Aorta (tissue), 5 donors: ENCODE measurements at places on chromosomes 13 and 19. TPM values are rescaled to one million over a fixed set of nuclear protein-coding genes. Genes with fewer than 3 reads are reported as not detected.
A peak's percentile ranks its signal among the peaks of the same experiment; 100 is the strongest.

DNA sequence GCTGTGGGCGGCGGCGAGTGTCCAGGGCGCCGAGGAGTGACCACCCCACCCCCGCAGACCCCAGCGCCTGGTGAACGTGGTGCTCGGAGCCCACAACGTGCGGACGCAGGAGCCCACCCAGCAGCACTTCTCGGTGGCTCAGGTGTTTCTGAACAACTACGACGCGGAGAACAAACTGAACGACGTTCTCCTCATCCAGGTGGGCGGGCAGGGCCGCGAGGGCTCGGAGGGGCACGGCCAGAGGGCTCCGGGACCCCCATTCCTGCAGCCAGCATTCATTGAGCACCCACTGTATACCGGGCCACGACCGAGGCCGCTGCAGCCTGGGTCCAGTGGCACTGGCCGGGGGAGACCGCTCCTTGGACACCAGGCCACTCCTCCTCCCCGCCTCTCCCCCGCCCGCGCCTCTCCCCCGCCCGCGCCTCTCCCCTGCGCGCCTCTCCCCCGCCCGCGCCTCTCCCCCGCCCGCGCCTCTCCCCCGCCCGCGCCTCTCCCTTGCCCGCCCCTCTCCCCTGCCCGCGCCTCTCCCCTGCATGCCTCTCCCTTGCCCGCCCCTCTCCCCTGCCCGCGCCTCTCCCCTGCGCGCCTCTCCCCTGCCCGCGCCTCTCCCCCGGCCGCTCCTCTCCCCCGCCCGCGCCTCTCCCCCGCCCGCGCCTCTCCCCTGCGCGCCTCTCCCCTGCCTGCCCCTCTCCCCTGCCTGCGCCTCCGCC lies 3.2 kb downstream of the PRTN3 start:
- DNase-seq, result no peak
- no peaks in the 10 kb centered on the region for H3K36me3 ChIP-seq
- H3K4me1 ChIP-seq, result no peaks in the 10 kb centered on the region
- no peak overlapping the region for H3K27ac ChIP-seq
- H3K27me3 ChIP-seq, result no peaks in the 10 kb centered on the region
- H3K4me3 ChIP-seq, result no peak overlapping the region

DNA sequence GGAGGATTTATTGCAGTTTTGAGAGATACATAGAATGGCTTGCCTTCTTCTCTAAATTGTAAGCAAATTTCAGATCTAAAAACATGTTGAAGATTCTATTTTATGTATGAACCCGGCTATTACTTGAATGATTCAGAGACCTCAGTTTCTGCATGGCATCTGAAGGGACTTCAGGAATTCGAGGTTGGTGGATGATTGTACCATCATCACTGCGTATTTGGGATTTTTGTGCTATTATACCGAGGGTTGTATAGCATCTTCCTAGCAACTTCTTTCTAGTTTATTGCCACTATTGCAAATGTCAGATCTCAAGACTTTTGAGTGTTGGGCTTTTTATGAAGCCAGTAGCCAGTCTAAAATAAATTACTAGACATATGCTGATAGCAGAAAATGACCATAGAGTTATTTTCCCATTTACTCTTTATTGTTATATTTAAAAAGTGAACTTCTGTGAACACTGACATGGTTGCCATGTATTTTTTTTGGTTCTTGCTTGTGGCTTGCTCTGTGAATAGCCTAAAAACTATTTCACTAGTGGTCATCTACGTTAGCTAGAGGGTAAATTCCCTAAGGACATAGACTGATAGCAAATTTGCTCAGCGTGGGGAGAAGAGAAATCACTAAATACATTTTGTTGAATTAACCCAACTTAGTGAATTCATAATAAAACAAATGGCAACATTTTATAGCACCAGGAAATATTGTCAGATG lies 70.6 kb upstream of the KLF12 start:
- no peak overlapping the region for H3K4me3 ChIP-seq
- no peaks in the 10 kb centered on the region for H3K36me3 ChIP-seq
- DNase-seq, result no peak
- no peak overlapping the region for H3K27ac ChIP-seq
- peaks cover 2% of the 10 kb centered on the region for H3K4me1 ChIP-seq

- DNase-seq, result no peak
- H3K27me3 ChIP-seq, result no peaks in the 10 kb centered on the region
- no peak overlapping the region for H3K27ac ChIP-seq
- no peak overlapping the region for H3K4me3 ChIP-seq
- no peaks in the 10 kb centered on the region for H3K4me1 ChIP-seq
Observed at GRCh38 chr19:17205237-17206140, 9.7 kb upstream of the USE1 start.

- no peak overlapping the region for H3K27ac ChIP-seq
- H3K27me3 ChIP-seq, result no peaks in the 10 kb centered on the region
- DNase-seq, result peak; percentile 67
- peak overlapping the region; percentile 75 for H3K4me3 ChIP-seq
- no peaks in the 10 kb centered on the region for H3K4me1 ChIP-seq
Observed at GRCh38 chr13:57630661-57631595, 616 bp upstream of the PCDH17 start.

- peak overlapping the region; percentile 88 for H3K4me3 ChIP-seq
- peaks cover 3% of the 10 kb centered on the region for H3K36me3 ChIP-seq
- no peak for DNase-seq
- no peaks in the 10 kb centered on the region for H3K27me3 ChIP-seq
Observed at GRCh38 chr19:13952931-13953531, 722 bp downstream of the DCAF15 start.

- H3K4me1 ChIP-seq, result no peaks in the 10 kb centered on the region
- no peak for DNase-seq
- H3K36me3 ChIP-seq, result no peaks in the 10 kb centered on the region
- H3K4me3 ChIP-seq, result no peak overlapping the region
Observed at GRCh38 chr13:33624740-33625139, 193.2 kb upstream of the RFC3 start.

DNA sequence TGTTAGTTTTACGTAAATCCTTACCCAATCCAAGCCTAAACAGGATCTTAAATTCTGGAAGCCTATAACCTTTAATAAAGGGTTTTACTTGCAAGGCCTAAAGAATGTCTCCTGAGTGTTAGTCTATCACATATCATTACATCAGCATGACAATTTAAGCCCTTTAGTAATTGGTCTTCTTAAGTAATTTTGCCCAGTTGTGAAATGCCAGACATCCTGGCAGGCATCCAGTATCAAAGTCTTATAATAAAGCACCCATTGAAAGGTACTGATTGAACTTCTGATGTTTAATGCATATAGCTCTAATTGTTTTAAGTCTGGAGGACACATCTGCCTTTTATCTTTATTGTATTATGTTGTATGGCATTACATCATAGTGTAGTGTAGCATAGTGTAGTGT lies 1078.9 kb downstream of the SLITRK1 start:
- H3K36me3 ChIP-seq, result no peaks in the 10 kb centered on the region
- H3K27me3 ChIP-seq, result no peaks in the 10 kb centered on the region
- H3K4me1 ChIP-seq, result no peaks in the 10 kb centered on the region
- DNase-seq, result no peak

DNA sequence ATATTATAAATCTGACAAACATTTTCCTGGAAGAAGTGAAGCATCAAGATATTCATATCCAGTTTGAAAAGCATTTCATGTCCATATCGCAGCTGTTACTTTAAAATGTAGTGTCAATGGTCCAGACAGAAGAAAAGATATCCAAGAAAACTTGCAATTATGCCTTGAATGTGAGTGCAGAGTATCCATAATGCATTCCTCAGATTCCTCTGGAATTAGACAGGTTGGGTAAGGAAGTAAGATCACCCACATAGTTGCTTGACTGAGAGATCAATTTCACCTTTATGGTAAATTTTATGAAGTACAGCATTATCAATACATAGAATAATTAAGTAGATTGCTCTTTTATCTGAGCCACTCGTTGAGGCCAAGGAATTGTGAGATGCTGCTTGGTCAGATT lies 327.0 kb upstream of the SLITRK5 start:
- no peak for DNase-seq
- no peak overlapping the region for H3K4me3 ChIP-seq
- H3K36me3 ChIP-seq, result no peaks in the 10 kb centered on the region

GRCh38 chr19:8208119-8208921 lies 850 bp upstream of the CERS4 start:
- no peaks in the 10 kb centered on the region for H3K4me1 ChIP-seq
- no peaks in the 10 kb centered on the region for H3K36me3 ChIP-seq
- H3K27ac ChIP-seq, result no peak overlapping the region
- no peak for DNase-seq
- peak overlapping the region; percentile 85 for H3K4me3 ChIP-seq

DNA sequence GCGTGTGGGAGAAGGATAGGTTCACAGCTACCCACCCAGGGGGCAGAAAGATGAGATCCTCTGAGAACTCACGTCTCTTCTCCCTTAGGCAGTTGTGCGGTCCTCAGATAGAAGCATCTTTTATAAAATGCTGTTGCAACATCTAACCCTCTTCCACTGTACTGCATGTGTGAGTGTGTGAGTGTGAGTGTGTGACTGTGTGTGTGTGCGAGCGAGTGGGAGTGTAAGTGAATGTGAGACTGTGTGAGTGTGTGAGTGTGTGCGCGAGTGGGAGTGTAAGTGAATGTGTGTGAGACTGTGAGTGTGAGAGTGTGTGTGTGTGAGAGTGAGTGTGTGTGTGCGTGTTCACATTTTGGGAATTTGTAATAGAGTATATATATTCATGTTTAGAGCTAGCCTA lies 55.6 kb upstream of the F7 start:
- H3K4me3 ChIP-seq, result no peak overlapping the region
- no peak overlapping the region for H3K27ac ChIP-seq
- H3K36me3 ChIP-seq, result no peaks in the 10 kb centered on the region
- H3K27me3 ChIP-seq, result no peaks in the 10 kb centered on the region
- DNase-seq, result peak; percentile 22
- H3K4me1 ChIP-seq, result no peaks in the 10 kb centered on the region

- H3K4me1 ChIP-seq, result no peaks in the 10 kb centered on the region
- H3K4me3 ChIP-seq, result no peak overlapping the region
- H3K36me3 ChIP-seq, result no peaks in the 10 kb centered on the region
- H3K27ac ChIP-seq, result no peak overlapping the region
- H3K27me3 ChIP-seq, result no peaks in the 10 kb centered on the region
Observed at GRCh38 chr13:61187471-61187870, 228.2 kb downstream of the PCDH20 start.

DNA sequence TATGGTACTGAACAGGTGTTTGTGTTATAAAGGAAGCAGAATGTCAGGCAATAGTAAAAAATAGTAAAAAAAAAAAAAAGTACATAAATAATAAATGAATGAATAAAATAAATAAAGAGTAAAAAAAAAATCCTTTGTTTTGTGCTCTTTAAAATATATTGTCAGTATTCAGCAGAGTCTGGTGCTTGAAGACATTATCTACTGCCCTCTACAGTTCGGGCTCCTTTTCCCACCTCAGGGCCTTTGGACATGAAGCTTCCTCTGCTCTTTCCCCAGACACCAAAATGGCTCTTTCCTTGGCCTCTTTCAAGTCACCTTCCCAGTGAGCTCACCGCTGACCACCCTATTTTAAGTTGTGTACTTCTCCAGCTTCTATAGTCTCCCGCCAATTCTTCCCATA lies 137.5 kb downstream of the TNFRSF19 start:
- no peaks in the 10 kb centered on the region for H3K27me3 ChIP-seq
- H3K27ac ChIP-seq, result no peak overlapping the region

DNA sequence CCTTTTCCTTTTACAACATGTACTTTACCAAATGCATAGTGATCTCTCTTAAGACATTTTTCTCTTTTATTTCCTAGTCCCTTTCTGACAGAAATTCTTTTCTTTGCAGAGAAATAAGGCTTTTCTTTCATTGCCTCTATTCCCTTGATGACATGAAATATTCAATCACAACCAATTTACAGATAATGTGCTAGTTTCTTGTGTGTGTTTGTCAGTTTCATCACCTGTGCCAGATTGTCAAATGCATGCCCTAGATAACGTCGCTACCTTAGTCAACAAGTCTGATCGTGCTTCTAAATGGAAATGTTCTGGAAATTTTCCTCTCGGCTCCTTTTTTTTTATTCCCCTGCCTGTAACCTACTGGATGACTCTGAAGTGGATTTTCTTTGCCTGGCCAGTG lies 478.1 kb downstream of the KLF5 start:
- DNase-seq, result no peak
- no peak overlapping the region for H3K4me3 ChIP-seq
- no peak overlapping the region for H3K27ac ChIP-seq
- H3K4me1 ChIP-seq, result no peaks in the 10 kb centered on the region
- H3K27me3 ChIP-seq, result no peaks in the 10 kb centered on the region
- H3K36me3 ChIP-seq, result no peaks in the 10 kb centered on the region

DNA sequence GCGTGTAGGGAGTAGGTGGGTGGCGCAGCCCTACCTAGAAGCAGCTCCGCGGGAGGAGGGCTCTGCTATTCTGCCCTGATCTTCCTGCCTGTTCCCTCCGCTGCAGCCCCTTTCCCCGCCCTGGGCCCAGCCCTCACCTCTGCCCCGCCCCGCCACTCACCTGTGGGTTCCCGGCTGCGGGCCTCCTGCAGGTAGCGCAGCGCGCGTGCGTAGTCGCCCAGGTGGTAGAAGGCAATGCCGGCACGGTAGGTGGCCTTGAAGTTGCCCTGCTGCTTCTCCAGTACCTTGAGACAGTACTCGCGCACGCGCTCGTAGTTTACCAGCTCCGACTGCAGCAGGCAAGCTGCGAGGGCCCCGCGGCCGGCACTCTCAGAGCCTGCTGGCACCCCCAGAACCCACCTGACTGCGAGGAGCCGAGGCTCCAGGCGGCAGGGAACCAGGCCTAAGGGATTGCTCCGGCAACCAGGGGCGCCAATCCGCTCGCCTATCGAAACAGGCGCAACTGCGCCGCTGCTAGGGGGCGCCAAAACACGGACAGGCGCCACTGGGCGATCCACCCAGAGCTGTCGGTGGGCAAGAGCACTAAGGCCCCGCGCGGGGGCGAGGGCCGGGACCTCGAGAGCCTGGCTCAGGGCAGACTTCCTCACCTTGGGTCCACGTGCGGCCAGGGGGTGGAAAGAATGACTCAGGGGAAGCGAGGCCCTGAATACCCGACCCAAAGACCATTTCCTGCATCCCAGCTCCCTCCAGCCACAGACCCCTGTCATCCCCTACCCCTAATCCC lies 965 bp downstream of the TTC9B start:
- no peak overlapping the region for H3K4me3 ChIP-seq
- H3K27ac ChIP-seq, result no peak overlapping the region
- no peaks in the 10 kb centered on the region for H3K36me3 ChIP-seq

GRCh38 chr13:90562443-90562842 lies 785.0 kb upstream of the MIR17HG start:
- H3K4me3 ChIP-seq, result no peak overlapping the region
- H3K27ac ChIP-seq, result no peak overlapping the region
- H3K27me3 ChIP-seq, result no peaks in the 10 kb centered on the region
- H3K36me3 ChIP-seq, result no peaks in the 10 kb centered on the region

GRCh38 chr13:44196196-44196751 lies 177.3 kb upstream of the SERP2 start:
- H3K27ac ChIP-seq, result no peak overlapping the region
- no peak overlapping the region for H3K4me3 ChIP-seq
- DNase-seq, result no peak
- H3K27me3 ChIP-seq, result no peaks in the 10 kb centered on the region

GRCh38 chr13:50292081-50292480 lies 276.8 kb downstream of the KCNRG start:
- H3K27ac ChIP-seq, result no peak overlapping the region
- H3K36me3 ChIP-seq, result no peaks in the 10 kb centered on the region
- H3K4me1 ChIP-seq, result no peaks in the 10 kb centered on the region
- H3K27me3 ChIP-seq, result no peaks in the 10 kb centered on the region
- no peak overlapping the region for H3K4me3 ChIP-seq

LILRB3 gene
- 18.8 TPM for total RNA-seq

IFNL1 gene
- total RNA-seq, result not detected

TJP3 gene
- 0.26 TPM for total RNA-seq

ZNF135 gene
- total RNA-seq, result 6.6 TPM

C5AR2 gene
- total RNA-seq, result 8.0 TPM

ZNF557 gene
- 10.6 TPM for total RNA-seq

TMEM91 gene
- total RNA-seq, result 9.5 TPM
